ENCODE measurements at places on chromosomes 16 and 17. TPM values are rescaled to one million over a fixed set of nuclear protein-coding genes. Genes with fewer than 3 reads are reported as not detected.

MPV17L gene
- total RNA-seq: 0.34 TPM

OTOA gene
- total RNA-seq: not detected

UBB gene
- total RNA-seq: 1,286 TPM

RNF135 gene
- 0.59 TPM for total RNA-seq

NTN3 gene
- 5.4 TPM for total RNA-seq

CD300LF gene
- total RNA-seq: not detected

RNU2-1 gene
- 9,258 TPM for total RNA-seq

PMP22 gene
- total RNA-seq: 0.56 TPM

HBA1 gene
- 1.5 TPM for total RNA-seq

TLCD2 gene
- total RNA-seq: 0.96 TPM

- H3K27me3 ChIP-seq: peaks cover 6% of the 10 kb centered on the region
- peak; percentile 70 for DNase-seq
- no peaks in the 10 kb centered on the region for H3K4me1 ChIP-seq
- no peak overlapping the region for H3K27ac ChIP-seq
- H3K4me3 ChIP-seq: peak overlapping the region; percentile 100
These were observed 23.2 kb upstream of the CRYM start for GRCh38 chr16:21301168-21301894.

- H3K27ac ChIP-seq: no peak overlapping the region
- no peak overlapping the region for H3K4me3 ChIP-seq
- peaks cover 27% of the 10 kb centered on the region for H3K27me3 ChIP-seq
- DNase-seq: no peak
These were observed 9.3 kb downstream of the SAMD14 start for GRCh38 chr17:50120475-50121253.

GRCh38 chr16:12002447-12003006 lies 26.0 kb downstream of the SNX29 start:
- H3K4me1 ChIP-seq: peaks cover 25% of the 10 kb centered on the region
- peak overlapping the region; percentile 98 for H3K27ac ChIP-seq
- peaks cover 4% of the 10 kb centered on the region for H3K36me3 ChIP-seq
- peaks cover 4% of the 10 kb centered on the region for H3K27me3 ChIP-seq
- DNase-seq: peak; percentile 46
- peak overlapping the region; percentile 76 for H3K4me3 ChIP-seq

- peaks cover 7% of the 10 kb centered on the region for H3K36me3 ChIP-seq
- H3K4me1 ChIP-seq: peaks cover 2% of the 10 kb centered on the region
- peaks cover 23% of the 10 kb centered on the region for H3K27me3 ChIP-seq
- H3K4me3 ChIP-seq: no peak overlapping the region
- no peak overlapping the region for H3K27ac ChIP-seq
These were observed 37.2 kb downstream of the IRF8 start for GRCh38 chr16:85935974-85936760.

GRCh38 chr17:19768046-19768782 lies 20.1 kb upstream of the ALDH3A1 start:
- H3K36me3 ChIP-seq: no peaks in the 10 kb centered on the region
- no peak overlapping the region for H3K27ac ChIP-seq
- H3K4me3 ChIP-seq: no peak overlapping the region

DNA sequence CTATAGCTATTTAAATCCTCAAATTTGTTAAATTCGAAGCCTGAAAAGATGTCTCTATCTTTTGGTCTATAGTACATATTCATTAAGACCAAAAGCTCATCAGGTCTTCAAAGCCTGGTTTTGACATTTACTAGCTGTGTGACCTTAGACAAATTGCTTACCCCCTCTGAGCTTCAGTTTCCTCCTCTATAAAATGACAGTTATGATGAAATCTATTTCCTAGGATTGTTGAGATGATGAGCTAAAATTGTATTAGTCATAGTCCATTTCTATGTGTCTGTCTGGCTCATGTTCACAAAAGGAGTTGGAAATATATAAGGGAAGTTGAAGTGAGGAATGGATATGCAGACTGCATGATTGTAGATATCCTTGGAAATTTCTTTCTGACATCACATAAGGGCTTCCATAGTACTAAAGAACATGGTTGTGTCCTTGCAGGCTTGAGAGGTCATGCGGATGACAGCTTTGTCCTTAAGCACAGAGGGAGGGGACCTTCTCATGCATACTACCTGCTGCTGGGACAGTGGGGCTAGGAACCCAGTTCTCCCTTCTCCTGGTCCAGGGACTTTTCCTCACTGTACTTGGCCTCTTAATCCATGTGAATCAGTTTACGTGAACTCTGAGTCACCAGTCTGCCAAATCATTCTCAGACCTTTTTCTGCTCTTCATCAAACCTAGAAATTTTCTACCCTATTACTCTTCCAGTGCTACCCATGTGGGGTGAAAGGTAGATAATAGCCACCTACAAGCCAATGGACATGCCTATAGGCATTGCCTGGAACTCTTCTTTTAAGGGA lies 487.5 kb upstream of the SALL1 start:
- no peak overlapping the region for H3K27ac ChIP-seq
- DNase-seq: no peak
- H3K27me3 ChIP-seq: peaks cover 2% of the 10 kb centered on the region
- H3K36me3 ChIP-seq: no peaks in the 10 kb centered on the region

DNA sequence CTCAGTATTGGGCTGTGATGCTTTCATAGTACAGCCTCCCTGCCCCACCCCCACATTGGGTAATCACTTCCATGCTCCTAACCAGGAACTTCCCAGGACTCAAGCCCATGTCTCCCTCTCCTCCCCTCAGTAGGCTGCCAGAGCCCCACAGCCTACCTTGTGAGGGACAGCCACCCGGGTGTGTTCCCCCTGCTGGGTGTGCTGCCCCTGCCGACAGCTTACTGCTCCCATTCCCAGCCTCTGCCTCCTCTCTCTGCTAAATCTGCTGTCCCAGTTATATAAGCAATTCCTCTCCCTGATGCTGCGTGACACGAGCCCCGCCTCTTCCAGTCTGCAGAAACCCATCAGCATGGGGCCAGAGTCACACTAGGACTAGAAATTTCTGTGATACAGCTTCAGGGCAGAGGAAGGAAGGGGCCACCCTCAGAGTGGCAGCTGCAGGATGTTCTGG lies at the start of gene RSKR:
Gene RSKR, minus strand, starts transcription at position 255 of the 451 bp plus-strand sequence. Its CDS starts 24 bp downstream, at position 231.
- DNase-seq: no peak
- H3K4me1 ChIP-seq: peaks cover 3% of the 10 kb centered on the region
- H3K27me3 ChIP-seq: peaks cover 3% of the 10 kb centered on the region
- H3K27ac ChIP-seq: peak within 1 kb of the TSS; percentile 64
- peaks cover 4% of the 10 kb centered on the region for H3K36me3 ChIP-seq
- peak within 1 kb of the TSS; percentile 30 for H3K4me3 ChIP-seq

GRCh38 chr16:10961231-10961630 lies 16.9 kb downstream of the CLEC16A start:
- no peak for DNase-seq
- H3K4me1 ChIP-seq: peaks cover 24% of the 10 kb centered on the region

- no peak overlapping the region for H3K27ac ChIP-seq
- H3K4me3 ChIP-seq: no peak overlapping the region
- peaks cover 4% of the 10 kb centered on the region for H3K27me3 ChIP-seq
- no peaks in the 10 kb centered on the region for H3K36me3 ChIP-seq
- no peaks in the 10 kb centered on the region for H3K4me1 ChIP-seq
These were observed 848 bp downstream of the DNASE1L2 start for GRCh38 chr16:2237102-2237482.

DNA sequence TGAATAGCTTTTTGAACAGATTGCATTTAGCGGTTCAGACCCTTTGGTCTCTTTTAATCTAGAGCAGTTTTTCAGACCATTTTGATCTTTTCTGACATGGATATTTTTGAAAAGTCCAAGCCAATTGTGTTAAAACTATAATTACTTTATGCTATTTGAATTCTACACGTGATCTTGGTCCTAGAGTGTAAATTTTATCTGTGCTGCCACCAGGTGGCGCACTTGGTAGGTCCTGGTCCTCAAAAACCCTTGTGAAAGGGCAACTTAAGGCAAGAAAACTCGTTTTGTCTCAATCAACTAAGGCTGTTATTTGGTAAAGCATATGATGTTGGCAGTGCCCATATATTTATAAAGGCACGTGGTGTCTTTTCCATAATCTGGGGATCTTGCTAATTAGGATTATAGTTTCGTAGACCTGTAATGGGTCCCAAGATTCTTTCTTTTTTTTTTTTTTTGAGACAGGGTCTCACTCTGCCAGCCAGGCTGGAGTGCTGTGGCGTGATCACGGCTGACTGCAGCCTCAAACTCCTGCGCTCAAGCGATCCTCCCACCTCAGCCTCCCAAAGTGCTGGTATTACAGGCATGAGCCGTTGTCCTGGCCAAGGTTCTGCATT lies 43.9 kb upstream of the TEX2 start:
- H3K27me3 ChIP-seq: peaks cover 2% of the 10 kb centered on the region
- H3K4me3 ChIP-seq: no peak overlapping the region
- no peaks in the 10 kb centered on the region for H3K4me1 ChIP-seq
- no peaks in the 10 kb centered on the region for H3K36me3 ChIP-seq
- peak; percentile 69 for DNase-seq
- no peak overlapping the region for H3K27ac ChIP-seq

DNA sequence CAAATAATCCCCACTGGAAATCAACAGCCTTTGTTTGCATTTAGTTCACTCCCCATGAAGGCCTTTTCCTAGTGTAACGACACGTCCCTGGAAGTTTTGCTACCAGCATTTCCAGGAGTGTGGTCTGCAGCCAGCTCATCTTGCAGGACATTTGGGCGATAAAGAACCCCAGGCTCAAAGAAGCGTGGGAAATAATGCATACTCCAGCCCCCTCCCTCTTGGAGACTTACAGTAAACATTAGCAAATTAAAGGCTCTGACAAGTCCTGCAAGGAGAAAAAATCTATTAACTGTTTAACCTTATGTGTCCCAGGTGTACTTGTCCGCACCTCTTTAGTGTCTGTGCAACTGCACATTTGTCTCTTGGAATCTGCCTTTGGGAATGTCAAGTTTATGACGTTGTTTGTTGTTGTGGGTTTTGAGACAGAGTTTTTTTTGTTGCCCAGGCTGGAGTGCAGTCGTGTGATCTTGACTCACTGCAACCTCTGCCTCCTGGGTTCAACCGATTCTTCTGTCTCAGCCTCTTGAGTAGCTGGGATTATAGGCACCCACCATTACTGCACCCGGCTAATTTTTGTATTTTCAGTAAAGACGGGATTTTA lies 131.1 kb downstream of the ABCC1 start:
- peaks cover 4% of the 10 kb centered on the region for H3K27me3 ChIP-seq
- no peaks in the 10 kb centered on the region for H3K4me1 ChIP-seq
- no peak for DNase-seq
- no peak overlapping the region for H3K27ac ChIP-seq
- H3K36me3 ChIP-seq: peaks cover 10% of the 10 kb centered on the region

- DNase-seq: no peak
- H3K4me1 ChIP-seq: peaks cover 8% of the 10 kb centered on the region
- H3K27ac ChIP-seq: no peak overlapping the region
- H3K4me3 ChIP-seq: no peak overlapping the region
These were observed 65.8 kb downstream of the SNX11 start for GRCh38 chr17:48173191-48173984.

- no peak overlapping the region for H3K27ac ChIP-seq
- H3K4me1 ChIP-seq: peaks cover 8% of the 10 kb centered on the region
- H3K4me3 ChIP-seq: no peak overlapping the region
- no peaks in the 10 kb centered on the region for H3K27me3 ChIP-seq
- no peak for DNase-seq
- H3K36me3 ChIP-seq: no peaks in the 10 kb centered on the region
These were observed 1.1 kb downstream of the LASP1NB start for GRCh38 chr17:38926293-38927070.

- H3K36me3 ChIP-seq: peaks cover 82% of the 10 kb centered on the region
- H3K27me3 ChIP-seq: peaks cover 6% of the 10 kb centered on the region
- H3K4me3 ChIP-seq: no peak overlapping the region
- no peak for DNase-seq
These were observed 118.5 kb upstream of the ZNF267 start for GRCh38 chr16:31754998-31755615.

DNA sequence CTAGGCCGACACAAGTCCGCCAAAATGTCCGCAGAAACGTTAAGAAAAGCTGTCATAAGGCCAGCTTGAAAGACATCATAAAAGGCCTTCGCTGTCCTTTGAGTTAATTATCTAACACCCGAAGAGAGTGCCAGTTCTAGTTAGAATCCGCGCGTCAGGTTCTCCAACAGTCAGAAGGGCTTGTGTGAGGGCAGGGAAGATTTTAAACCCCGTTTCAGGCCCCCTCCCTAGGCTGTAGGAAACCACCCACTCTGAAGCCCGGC lies 729 bp upstream of the CLTC start:
- H3K4me1 ChIP-seq: peaks cover 18% of the 10 kb centered on the region
- peak overlapping the region; percentile 92 for H3K4me3 ChIP-seq
- H3K27me3 ChIP-seq: peaks cover 10% of the 10 kb centered on the region
- DNase-seq: no peak
- H3K36me3 ChIP-seq: no peaks in the 10 kb centered on the region

DNA sequence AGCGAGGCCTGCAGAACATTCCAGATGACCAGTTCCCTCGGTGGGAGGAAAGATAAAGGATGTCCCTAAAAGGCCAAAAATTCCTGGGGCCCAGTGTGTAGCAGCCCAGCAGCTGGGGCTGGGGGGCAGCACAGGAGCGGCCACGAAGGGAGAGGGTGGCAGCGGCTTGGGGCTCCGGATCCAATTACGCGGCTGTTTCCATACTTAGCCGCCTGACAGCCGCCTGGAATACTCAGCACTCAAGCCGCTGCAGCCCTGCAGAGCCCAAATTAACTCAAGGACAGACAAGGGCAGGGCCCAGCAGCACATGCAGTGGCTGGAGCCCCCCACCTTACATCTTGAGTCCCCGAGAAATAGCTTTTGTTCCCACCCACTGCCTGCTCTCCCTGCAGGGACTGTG lies 1.3 kb downstream of the SRL start:
- no peak overlapping the region for H3K4me3 ChIP-seq
- H3K36me3 ChIP-seq: peaks cover 4% of the 10 kb centered on the region
- peaks cover 9% of the 10 kb centered on the region for H3K27me3 ChIP-seq
- H3K4me1 ChIP-seq: peaks cover 17% of the 10 kb centered on the region
- no peak overlapping the region for H3K27ac ChIP-seq
- DNase-seq: no peak

GRCh38 chr17:42484304-42484703 lies 25.6 kb downstream of the ATP6V0A1 start:
- H3K4me1 ChIP-seq: no peaks in the 10 kb centered on the region
- no peak overlapping the region for H3K27ac ChIP-seq
- DNase-seq: no peak
- peaks cover 7% of the 10 kb centered on the region for H3K36me3 ChIP-seq
- H3K4me3 ChIP-seq: no peak overlapping the region

DNA sequence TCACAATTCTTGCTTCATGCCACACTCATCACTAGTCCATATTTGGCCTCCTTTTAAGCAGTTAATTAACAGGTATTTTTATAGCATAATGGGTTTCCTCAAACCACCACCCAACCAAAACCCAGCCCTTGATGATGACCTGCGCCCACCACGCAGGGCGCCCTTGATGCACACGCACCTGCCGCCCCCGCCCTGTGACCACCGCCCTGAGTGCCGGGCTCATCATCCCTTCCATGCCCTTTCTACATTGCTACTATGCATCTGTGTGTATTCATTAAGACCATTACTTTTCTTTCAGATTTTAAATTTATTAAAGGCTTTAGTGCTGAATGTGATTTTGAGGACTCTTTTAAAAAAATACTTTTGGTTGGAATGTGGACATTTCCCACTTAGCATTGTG lies 204.8 kb upstream of the CHMP6 start:
- no peak for DNase-seq
- no peak overlapping the region for H3K4me3 ChIP-seq
- H3K4me1 ChIP-seq: peaks cover 46% of the 10 kb centered on the region
- H3K27me3 ChIP-seq: peaks cover 4% of the 10 kb centered on the region
- H3K27ac ChIP-seq: peak overlapping the region; percentile 9
- H3K36me3 ChIP-seq: no peaks in the 10 kb centered on the region

All from glutamatergic neuron (in vitro differentiated cells).